COLO829 (cell line): ENCODE measurements at places on chromosomes 6 and 20.

DNA sequence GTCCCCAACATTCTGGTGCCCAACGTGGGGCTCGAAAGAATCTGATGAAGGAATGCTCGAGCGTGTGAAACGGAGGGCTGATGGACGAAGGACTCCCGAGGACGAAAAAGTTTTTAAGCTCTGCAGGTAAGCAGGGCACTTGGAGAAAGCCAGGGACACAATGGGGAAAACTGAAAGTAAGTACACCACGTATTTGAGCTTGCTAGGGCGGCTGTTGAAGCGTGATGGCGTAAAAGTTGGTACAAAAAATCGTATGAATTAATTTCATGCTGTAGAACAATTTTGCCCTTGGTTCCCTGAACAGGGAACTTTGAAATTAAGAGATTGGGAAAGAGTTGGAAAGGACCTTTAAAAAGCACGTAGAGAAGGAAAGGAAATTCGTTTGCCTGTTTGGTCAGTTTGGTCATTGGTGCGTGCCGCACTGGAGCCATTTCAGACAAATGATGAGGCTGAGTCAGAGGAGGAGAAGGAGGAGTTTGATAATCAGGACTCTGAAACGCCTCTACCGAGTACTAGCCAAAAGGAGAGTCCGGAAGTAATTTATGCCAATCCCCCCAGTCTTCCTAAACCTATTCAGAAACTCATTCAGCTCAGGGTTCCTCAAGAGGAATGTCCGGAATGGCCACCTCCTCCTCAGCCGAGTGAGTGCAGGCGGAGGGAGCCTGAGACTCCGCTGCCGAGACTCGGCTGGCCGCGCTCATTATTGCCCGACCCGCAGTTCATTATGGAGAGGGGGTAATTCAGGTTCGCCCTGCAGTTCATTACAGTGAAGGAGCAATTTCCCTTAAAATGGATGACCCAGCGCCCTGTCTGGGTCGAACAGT is 59.2 kb upstream of the PRSS16 start:
- DNase-seq: peak; percentile 70

GRCh38 chr6:24492475-24492874 is 2.3 kb upstream of the ALDH5A1 start:
- DNase-seq: no peak

DNA sequence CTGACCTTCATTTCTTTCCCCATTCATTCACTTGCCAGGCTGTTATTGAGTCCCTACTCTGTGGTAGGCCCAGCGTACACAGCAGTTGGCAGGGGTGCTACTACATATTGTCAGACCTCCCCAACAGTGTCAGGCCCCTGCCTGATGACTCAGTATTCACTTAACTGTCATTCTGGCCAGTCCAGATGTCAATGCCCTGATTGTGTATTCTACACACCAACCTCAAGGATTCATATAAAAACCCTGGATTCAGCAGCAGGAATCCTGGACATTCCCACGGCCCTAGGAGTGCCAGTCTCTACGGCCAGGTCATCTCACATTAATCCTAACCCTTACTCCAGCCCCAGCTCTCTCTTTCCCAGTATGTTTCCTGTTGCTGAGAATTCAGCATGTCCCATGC is 151.5 kb downstream of the TASP1 start:
- DNase-seq: no peak

DNA sequence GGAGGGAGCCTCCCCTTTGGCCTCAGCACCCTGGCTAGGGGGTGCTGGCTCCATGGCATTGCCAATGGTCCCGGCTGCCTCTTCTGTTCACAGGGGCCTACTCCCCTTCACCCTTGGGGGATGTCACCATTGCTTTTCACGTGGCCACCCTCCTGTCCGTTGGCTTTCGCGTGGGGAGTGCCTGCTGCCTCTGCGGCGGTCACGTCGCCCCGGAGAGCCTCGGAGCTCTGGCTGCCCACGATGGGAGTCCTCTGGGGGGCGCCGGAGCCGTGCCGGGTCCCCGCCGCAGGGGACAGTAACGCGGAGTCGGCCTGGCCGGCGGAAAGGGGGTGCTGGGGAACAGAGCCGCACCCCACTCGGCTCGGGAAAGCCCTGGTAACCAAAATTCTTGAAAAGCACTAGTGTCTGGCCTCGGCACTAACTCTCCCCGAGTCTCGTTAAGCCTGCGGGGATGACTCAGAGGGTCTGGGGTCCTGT is 661 bp upstream of the HEBP2 start:
- no peak for DNase-seq

DNA sequence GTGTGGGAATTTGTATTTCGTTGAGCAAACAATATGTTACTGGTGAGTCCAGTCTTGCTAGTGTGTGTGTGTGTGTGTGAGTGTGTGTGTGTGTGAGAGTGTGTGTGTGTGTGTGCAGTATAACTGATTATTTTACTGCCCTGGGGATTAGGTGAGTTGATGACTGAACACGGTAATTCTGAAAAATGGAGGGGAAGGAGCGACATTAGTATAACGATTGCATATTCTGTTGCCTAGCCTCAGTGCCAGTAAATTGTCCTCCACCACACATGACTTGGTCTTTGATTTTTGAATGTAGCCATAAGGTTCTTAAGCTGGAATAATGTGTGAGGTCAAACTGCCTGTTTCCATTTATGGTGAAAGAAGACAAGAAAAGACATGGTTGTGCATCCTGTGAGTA is 121.1 kb downstream of the SLC24A3 start:
- no peak for DNase-seq

- DNase-seq: no peak
Observed at GRCh38 chr20:8427419-8428040, 295.5 kb downstream of the PLCB1 start.
